IMR-90 (cell line): ENCODE measurements at places on chromosomes 13 and 19.
A peak's percentile ranks its signal among the peaks of the same experiment; 100 is the strongest.

- peaks cover 32% of the 10 kb centered on the region for H3K36me3 ChIP-seq
- DNase-seq = no peak
- H3K4me3 ChIP-seq = no peak overlapping the region
- no peak overlapping the region for H3K27ac ChIP-seq
Observed at GRCh38 chr19:4957981-4958380, 10.9 kb upstream of the KDM4B start.

GRCh38 chr13:40271931-40272775, 394.3 kb downstream of the FOXO1 start:
- H3K36me3 ChIP-seq = no peaks in the 10 kb centered on the region
- H3K27me3 ChIP-seq = no peaks in the 10 kb centered on the region
- H3K4me1 ChIP-seq = no peaks in the 10 kb centered on the region
- peak; percentile 22 for DNase-seq
- no peak overlapping the region for H3K27ac ChIP-seq
- no peak overlapping the region for H3K4me3 ChIP-seq

DNA sequence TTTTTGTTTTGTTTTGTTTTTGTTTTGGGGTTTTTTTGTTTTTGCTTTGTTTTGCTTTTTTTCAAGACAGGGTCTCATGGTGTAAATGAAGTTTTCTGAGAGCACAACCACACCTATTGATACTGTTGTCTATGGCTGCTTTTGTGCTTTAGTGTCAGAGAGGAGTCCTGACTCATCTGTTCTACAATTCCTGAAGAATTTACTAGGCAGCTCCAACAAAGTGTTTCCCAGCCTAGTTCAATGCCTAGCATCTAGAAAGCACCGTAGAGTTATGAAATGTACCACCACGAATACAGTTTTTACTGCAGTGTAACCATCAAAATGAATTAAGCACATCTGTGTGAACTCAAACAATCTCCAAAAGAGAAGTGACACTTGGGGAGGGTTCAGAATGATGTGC, 21.2 kb downstream of the SAFB start:
- peak; percentile 18 for DNase-seq
- no peak overlapping the region for H3K4me3 ChIP-seq
- H3K36me3 ChIP-seq = peaks cover 45% of the 10 kb centered on the region
- H3K27ac ChIP-seq = no peak overlapping the region

GRCh38 chr13:113029487-113030258, 60.7 kb downstream of the MCF2L start:
- H3K27me3 ChIP-seq = peaks cover 27% of the 10 kb centered on the region
- H3K4me1 ChIP-seq = no peaks in the 10 kb centered on the region
- no peak for DNase-seq
- H3K4me3 ChIP-seq = no peak overlapping the region

DNA sequence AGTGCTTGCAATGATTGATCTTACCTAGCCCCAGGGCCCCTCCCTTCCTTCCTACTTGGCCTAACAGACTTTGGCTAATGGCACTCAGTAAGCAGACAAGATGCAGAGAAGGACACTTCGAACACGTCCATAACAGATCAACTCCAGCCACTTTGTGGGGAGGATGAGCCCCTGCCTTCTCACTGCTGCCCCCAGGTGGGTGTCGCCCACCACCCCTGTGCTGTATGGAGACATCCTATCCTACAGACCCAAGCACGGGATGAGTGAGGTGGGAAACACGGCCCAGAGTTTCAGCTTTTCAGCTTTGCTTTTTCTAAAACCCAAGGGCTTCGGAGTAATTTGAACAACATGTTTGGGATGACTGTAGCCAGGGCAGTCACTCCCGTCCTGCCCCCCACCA, 5.5 kb downstream of the SLC7A1 start:
- no peak overlapping the region for H3K4me3 ChIP-seq
- H3K27me3 ChIP-seq = no peaks in the 10 kb centered on the region
- H3K4me1 ChIP-seq = peaks cover 24% of the 10 kb centered on the region
- no peak for DNase-seq
- peaks cover 2% of the 10 kb centered on the region for H3K36me3 ChIP-seq
- no peak overlapping the region; the same call in 1 of the 2 replicates for H3K27ac ChIP-seq

DNA sequence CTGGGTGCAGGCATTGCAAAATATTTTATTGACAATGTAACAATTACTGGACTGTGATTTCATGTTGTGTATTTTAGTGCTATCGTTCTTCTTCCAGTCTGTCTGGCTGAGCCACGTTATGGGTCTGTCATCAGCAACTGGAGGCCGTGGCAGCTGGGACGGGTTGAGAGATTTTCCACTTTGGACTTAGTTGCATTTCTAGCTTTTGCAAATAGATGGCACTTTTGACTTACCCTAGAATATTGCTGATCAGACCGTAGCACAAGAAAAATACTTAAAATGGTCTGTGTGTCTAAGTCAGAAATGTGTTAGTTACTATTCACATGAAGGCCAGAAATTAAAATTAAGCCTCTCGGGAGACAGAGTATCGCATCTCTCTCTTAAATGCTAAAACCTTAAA, 211.1 kb downstream of the TEX29 start:
- no peaks in the 10 kb centered on the region for H3K36me3 ChIP-seq
- no peak overlapping the region for H3K4me3 ChIP-seq
- peak; percentile 0 for DNase-seq
- H3K4me1 ChIP-seq = no peaks in the 10 kb centered on the region

GRCh38 chr13:28181413-28181812, 43.1 kb downstream of the PAN3 start:
- 0 out of 2 replicates have a peak, but pooled peaks cover 1% of the 10 kb centered on the region for H3K36me3 ChIP-seq
- peak; percentile 79 for DNase-seq
- H3K27me3 ChIP-seq = no peaks in the 10 kb centered on the region
- no peak overlapping the region for H3K4me3 ChIP-seq
- H3K4me1 ChIP-seq = no peaks in the 10 kb centered on the region

GRCh38 chr13:100876044-100876403, 201.4 kb upstream of the TMTC4 start:
- no peak overlapping the region for H3K4me3 ChIP-seq
- H3K27ac ChIP-seq = peak overlapping the region; percentile 61
- H3K27me3 ChIP-seq = no peaks in the 10 kb centered on the region
- no peak for DNase-seq

- H3K27me3 ChIP-seq = no peaks in the 10 kb centered on the region
- no peaks in the 10 kb centered on the region for H3K4me1 ChIP-seq
- H3K36me3 ChIP-seq = peaks cover 30% of the 10 kb centered on the region
- no peak for DNase-seq
Observed at GRCh38 chr13:99545979-99546378, 44.7 kb downstream of the TM9SF2 start.

DNA sequence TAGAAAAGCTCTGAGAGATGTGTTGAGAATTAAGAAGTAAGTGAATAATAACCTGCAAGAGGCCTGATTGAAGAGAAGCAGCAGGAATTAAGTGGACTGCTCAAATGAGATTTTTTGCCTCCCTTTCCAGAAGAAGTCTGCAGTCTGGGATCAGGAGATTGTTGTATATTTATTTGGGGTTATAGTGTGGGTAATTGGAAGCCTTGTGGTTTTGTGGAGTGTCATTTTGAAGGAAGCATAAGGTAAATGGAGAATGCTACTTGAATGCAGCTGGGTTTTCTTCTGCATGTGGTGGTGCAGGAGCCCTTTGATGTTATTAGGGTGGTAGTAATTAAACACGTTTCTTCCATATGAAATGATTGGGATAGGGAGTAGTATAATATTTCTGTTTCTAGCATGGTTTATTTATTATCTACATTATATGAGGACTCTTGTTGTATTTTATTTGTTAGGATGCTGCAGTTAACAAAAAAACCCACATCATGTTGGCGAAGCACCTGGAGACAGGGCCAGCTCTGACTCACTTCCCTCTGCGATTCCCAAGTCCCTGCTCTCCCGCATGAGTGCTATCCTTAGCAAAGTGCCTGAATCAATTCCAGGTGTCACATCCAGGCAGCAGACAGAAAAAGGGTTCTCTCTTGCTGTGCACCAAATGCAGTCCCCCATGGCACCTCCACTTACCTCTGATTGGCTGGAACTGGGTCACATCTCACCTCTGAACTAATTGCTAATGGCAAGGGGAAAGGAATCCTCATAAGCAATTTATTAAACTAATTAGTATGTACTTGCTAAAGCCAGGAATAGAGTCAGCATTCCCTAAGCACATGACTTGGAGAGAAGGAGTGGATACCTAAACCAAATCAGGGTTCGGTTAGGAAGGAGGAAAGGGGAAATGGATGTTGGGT, 54.8 kb downstream of the DGKH start:
- H3K36me3 ChIP-seq = no peaks in the 10 kb centered on the region
- peak; percentile 57 for DNase-seq
- H3K4me1 ChIP-seq = no peaks in the 10 kb centered on the region
- H3K27me3 ChIP-seq = no peaks in the 10 kb centered on the region
- H3K4me3 ChIP-seq = no peak overlapping the region
- H3K27ac ChIP-seq = no peak overlapping the region

GRCh38 chr13:75621147-75621546, 15.0 kb upstream of the LMO7 start:
- peaks cover 20% of the 10 kb centered on the region for H3K4me1 ChIP-seq
- H3K27ac ChIP-seq = peak overlapping the region; percentile 92; the same call in 1 of the 2 replicates
- H3K27me3 ChIP-seq = no peaks in the 10 kb centered on the region
- no peak overlapping the region for H3K4me3 ChIP-seq
- DNase-seq = peak; percentile 70

GRCh38 chr19:20662421-20663105, 1.2 kb upstream of the ZNF626 start:
- H3K4me3 ChIP-seq = no peak overlapping the region

DNA sequence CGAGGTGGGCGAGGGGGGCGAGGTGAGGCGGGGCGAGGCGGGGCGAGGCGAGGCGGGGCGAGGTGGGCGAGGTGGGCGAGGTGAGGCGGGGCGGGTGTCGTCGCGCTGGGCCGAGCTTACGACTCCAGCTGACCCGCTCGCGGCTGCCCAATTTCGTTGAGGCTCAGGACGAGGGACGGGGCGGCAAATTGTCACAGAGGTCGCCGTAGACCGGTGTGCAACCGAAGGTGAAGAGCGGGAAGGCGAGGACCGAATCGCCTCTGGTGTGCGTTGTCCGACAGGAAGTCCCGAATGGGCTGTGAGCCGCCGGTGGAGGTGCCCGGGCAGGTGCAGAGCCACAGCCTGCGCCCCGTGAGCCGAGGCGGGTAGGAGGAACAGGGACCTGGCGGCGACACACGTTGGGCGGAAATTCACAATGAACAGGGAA, at the start of gene LACC1:
TSS of gene LACC1 (plus strand) at position 150 of the 427 bp plus-strand sequence. CDS start 1,082 bp downstream, outside the sequence.
- peak within 1 kb of the TSS; percentile 86 for H3K27ac ChIP-seq
- no peaks in the 10 kb centered on the region for H3K36me3 ChIP-seq
- H3K4me3 ChIP-seq = peak within 1 kb of the TSS; percentile 81
- no peaks in the 10 kb centered on the region for H3K27me3 ChIP-seq
- H3K4me1 ChIP-seq = peaks cover 12% of the 10 kb centered on the region
- no peak for DNase-seq

DNA sequence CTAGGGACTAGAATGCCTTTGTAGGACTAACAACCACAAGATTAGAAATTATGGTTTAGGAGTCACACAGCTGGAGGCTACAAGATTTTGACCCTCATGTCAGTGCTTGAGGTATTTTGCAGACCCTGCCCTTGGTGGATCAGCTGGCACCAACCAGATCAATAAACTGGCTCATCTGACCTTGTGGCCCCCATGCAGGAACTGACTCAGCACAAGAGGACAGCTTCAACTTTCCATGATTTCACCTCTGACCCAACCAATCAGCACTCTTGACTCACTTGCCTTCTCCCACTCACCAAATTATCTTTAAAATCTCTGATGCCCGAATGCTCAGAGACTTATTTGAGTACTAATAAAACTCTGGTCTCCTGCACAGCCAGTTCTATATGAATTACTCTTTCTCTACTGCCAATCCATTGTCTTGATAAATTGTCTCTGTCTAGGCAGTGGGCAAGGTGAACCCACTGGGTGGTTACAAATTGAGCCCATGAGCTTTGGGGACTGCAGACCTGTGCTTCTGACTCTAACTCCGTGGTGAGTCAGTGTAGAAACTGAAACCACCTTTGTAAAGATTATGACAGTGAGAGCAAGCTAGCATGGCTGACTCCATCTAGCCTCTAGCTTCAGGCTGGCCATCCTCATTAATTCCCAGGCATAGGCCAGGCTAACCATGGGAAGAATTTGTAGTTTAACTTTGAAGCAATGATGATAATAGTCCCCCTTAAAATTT, 33.9 kb upstream of the CEACAM8 start:
- no peaks in the 10 kb centered on the region for H3K4me1 ChIP-seq
- DNase-seq = no peak
- H3K27me3 ChIP-seq = peaks cover 28% of the 10 kb centered on the region

- H3K4me3 ChIP-seq = peak within 1 kb of the TSS; percentile 79
- H3K27ac ChIP-seq = peak within 1 kb of the TSS; percentile 59
- no peaks in the 10 kb centered on the region for H3K27me3 ChIP-seq
- DNase-seq = no peak
Observed at GRCh38 chr19:1811942-1812425, at the start of gene ATP8B3. Gene ATP8B3, minus strand, starts transcription at chr19:1812276. Its CDS starts 540 bp downstream, at chr19:1811736.

- H3K4me3 ChIP-seq = no peak overlapping the region
- no peak for DNase-seq
- peaks cover 9% of the 10 kb centered on the region for H3K36me3 ChIP-seq
- no peaks in the 10 kb centered on the region for H3K27me3 ChIP-seq
Observed at GRCh38 chr13:97240788-97241734, 18.9 kb downstream of the MBNL2 start.

DNA sequence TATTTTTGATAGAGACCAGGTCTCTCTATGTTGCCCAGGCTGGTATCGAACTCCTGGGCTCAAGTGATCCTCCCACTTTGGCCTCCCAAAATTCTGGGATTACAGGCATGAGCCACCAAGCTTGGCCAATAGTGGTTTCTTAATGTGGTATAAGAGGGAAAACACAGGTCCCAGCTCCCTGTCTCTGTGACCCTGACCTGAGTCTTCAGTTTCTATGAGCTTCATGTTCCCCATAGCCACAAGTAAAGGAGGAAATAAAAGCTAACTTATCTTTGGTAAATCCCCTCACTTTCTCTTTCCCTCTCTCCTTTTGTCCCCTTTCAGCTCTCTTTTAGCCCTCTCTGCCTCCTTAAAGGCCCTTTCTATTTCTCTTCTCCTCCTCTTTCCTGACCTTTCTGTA, 50.3 kb downstream of the ABCC4 start:
- H3K27ac ChIP-seq = no peak overlapping the region
- no peaks in the 10 kb centered on the region for H3K27me3 ChIP-seq
- DNase-seq = no peak
- no peak overlapping the region for H3K4me3 ChIP-seq
- H3K36me3 ChIP-seq = peaks cover 18% of the 10 kb centered on the region
- H3K4me1 ChIP-seq = peaks cover 15% of the 10 kb centered on the region

DNA sequence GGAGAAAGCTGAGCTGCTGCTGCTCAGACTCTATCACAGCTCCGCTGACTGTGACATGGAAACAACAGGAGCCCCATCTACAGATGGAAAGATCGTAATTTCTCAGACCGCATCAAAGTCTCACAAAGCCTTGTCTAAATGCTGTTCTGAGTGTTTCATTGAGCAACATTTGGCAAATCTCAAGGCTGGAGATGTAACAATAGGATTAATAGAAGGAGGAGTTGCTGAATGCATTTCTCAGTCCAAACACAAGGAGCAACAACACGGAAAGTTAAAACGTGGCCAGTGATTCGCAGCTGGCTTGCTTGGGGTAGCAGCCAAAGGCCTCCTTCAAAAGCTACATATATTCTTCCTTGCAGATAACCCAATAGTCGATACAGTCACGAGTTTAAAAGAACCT, 55.7 kb downstream of the MRPL57 start:
- H3K36me3 ChIP-seq = no peaks in the 10 kb centered on the region
- no peak overlapping the region for H3K27ac ChIP-seq
- no peaks in the 10 kb centered on the region for H3K4me1 ChIP-seq
